ENCODE measurements at places on chromosomes 6 and 20.

- no peak for DNase-seq
Measured at GRCh38 chr20:1929460-1929859, 34.3 kb downstream of the SIRPA start.

GRCh38 chr20:584161-584970 is 25.7 kb downstream of the TCF15 start:
- DNase-seq = no peak

DNA sequence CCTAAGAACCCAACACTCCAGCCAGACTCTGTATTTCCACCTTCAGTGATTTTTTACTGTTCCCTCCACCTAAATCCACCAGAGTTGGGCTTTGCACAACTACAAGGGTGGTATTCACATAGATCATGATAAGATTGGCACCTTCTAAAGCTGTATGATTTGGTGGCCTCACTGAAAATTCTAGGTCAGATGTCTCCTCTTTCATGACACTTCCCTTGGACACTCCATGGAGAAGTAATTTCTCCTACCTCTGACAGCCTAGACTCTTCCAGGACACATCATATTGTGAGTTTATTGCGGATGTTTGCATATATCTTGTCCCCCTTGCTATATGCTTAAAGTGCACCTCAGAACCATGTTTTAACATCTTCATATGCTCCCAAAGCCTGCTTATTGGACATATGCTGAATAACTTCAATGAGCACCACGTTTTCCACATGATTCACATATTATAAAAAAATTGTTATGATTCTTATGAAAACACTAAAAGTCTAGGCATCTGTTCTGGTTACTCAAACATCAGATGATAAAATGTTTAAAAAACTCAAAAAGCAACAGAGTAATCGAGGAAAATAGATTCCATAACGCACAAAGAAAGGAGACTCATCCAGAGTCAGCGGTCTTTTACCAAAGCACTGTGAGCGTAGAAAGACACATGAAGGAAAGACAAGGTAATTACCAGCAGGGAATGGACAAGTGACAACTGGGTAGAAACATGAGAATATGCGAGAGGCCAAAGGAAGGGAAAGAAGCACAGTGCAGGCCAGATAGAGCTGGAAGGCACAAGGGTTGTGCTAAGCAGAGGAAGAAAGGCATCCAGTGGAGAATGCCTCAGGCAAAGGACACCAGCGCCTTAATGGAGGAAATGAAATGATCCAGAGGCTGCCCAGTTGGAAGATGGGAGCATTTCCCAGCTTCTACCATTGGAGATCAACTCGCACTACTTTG is 46.5 kb downstream of the KIF16B start:
- no peak for DNase-seq

DNA sequence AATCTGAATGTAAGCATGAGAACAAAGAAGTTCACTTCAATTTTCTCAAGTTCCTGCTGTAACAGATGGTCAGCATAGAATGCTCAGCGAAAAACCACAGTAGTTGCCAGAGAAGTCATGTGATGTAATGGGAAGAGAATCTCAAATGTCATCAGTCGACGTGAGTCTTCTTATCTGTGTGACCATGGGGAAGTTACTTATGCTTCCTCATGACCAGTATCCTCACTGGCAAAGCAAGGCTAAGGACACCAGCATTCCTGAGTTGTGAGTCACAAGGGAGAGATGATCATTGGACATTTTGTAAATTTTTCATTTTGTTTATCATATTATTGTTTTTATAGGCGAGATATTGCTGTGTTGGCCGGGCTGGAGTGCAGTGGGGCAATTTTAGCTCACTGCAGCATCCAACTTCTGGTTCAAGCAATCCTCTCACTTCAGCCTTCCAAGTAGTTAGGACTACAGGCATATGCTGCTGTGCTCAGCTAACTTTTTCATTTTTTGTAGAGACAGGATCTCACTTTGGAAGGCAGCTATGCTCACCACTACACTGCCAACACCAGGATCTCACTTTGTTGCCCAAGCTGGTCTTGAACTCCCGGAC is 21.9 kb downstream of the SGK1 start:
- DNase-seq = no peak

DNA sequence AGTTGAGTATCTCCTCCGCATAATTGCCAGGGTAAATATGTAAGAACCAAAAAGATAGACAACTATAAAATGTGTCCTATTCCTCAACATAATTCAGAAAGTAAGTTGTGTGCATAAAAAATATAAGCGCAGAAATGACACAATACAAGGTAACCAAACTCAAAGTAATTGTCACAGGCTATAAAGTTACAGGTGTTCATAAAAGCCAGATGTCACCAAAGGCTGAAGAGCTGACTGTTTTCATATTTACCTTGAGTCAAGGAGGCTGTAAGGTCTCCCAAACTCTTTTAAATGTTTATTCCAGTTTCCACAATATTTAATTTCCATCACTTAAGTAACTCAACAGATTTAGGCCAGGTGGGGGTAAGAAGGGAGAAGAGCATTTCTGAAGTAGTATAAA is 192.2 kb upstream of the MARCKS start:
- no peak for DNase-seq

DNA sequence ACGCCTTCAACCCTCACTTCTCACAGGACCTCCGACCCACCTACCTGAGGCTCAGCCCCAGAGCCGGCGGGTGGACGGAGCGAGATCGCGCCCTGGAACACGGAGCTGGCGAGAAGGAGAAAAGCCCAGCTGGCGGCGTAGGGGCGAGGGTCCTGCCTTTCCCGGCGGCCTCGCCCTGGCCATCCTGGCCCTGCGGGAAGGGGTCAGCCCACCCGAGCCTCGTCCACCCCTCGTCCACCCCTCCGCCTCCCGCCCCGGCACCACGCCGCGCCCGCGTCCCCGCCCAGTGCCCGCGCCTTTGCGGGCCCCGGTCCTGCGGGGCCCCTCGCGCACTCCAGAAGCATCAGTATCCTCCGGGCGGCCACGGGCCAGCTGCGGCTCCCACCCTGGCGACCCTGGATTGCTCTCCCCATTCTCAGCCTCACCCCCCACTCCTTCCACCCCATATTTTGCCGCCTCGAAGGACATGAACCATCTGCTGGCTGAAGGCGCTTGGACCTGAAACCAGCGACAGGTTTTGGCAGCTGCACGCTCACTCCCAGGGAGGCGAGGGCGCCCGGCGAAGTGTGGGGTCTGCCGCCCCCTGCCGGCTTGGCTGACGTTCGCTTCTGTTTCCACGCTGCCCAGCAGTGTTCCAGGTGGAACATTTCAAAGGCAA is 65.1 kb downstream of the PLG start:
- DNase-seq = peak; percentile 96

DNA sequence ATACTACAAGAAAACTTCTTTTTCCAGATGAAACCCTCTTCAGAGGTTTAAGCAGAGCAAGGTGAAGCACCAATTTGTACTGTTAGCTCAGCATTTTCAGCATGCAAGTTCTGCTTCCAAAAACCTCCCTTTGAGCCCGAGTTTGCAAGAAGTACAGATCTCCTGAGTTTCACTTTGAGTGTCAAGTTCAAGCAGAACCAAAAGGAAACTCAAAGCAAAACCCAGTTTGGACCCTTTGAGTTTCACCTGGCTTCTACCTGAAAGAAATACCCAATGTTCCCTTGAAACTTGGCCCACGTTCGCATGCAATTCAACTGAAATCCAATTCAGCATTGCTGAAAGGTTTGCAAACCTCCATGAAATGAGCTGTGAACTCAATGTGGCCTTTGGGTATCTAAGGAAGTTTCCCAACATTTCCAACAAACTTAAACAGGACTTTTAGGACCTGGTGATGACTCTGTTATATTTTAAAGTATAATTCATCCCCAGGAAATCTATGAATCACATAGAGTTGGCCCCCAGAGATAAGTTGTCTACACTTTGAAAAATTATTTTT is 62.9 kb upstream of the HBS1L start:
- DNase-seq = no peak

- no peak for DNase-seq
Measured at GRCh38 chr6:9492790-9493189, 922.1 kb downstream of the TFAP2A start.

- no peak for DNase-seq
Measured at GRCh38 chr6:149112976-149113375, 204.5 kb upstream of the TAB2 start.

- no peak for DNase-seq
Measured at GRCh38 chr6:105015482-105015881, 58.6 kb downstream of the LIN28B start.

- no peak for DNase-seq
Measured at GRCh38 chr6:137933696-137934095, 66.6 kb downstream of the TNFAIP3 start.

DNA sequence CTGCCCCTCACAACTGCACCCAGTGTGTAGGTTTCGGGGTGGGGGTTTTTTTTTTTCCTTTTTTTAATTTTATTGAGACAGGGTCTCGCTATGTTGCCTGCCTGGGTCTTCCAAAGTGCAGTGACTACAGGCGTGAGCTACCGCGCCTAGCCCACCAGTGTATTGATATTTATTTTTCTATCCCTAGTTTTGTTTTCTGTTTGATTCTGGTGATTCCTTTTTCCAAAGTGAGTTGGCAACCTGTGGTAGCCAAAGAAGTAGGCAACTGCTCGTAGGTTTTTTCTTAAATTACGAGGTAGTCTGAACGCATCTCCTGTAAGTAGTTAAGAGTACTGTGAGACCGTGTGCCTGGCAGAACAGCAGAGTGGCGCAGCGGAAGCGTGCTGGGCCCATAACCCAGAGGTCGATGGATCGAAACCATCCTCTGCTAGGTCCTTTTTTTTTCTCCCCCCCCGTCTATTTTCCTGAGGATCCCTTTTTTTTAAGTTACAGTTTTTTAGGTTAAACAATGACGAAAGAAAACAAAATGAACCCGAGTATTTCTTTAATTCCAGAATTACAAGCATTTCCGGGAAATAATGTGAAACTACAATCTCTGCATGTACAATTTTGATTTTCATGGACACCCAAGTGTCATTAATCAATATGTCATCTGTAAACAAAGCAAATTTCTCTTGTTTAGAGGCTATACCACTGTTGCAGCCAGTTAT is 78.7 kb upstream of the BTN3A2 start:
- DNase-seq = peak; percentile 90

DNA sequence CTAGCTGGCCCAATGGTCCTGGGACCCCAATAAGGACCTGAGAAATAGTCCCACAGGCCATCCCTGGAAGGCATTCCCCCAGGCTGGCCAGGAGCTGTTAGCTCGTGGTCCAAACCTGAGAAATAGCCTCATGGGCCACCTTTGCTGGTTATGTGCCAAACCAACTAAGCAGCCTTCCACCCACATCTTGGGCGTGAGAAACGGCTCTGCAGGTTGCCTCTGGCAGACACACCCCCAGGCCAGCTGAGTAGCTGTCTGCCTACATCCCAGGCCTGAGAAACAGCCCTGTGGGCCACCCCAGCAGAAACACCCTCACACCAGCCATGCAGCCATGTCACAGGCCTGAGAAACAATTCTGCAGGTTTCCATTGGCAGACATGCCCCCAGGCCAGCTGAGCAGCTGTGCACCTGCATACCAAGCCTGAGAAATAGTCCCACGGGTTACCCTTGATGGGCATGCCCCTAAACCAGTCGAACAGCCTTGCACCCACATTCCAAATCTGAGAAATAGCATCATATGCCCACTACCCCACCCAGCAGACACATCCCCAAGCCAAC is 567.8 kb upstream of the ID4 start:
- DNase-seq = no peak

DNA sequence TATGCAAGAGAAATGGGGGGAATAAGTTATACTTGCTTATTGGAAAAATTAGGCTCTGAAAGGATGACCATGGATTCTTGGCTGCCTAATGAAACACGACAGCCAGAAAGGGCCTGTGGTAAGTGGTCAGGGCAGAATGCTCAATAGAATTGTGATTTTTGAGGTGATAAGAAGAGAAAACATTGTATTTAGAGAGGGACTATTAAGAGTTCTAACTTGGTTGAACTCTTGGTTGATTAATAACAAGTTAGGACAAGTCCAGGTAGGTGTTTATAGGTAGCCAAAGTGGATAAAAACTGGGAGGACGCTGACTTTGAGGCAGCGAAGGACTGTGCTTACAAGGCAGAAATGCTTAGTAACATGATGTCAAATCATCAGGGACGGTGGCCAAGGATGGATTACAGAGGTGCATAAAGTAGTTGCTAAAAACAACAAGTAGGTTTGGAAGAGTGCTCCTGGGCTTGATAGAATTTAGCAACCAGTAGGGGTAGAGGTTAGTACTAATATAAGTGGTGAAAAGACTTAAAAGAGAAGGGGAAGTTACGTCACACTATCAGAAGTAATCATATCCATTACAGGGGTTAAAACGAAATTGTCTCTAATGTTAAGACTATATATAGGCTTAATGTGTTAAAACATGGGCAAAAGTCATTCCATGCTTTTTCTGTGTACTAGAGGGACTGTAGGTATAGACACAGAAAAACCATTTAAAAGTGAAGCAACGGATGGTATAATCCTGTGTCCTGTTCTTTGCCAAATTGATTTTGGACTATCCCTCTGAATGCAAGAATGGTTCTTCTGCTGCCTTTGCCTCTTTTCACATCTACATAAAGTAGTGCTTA is 98.6 kb downstream of the EYA4 start:
- DNase-seq = no peak

DNA sequence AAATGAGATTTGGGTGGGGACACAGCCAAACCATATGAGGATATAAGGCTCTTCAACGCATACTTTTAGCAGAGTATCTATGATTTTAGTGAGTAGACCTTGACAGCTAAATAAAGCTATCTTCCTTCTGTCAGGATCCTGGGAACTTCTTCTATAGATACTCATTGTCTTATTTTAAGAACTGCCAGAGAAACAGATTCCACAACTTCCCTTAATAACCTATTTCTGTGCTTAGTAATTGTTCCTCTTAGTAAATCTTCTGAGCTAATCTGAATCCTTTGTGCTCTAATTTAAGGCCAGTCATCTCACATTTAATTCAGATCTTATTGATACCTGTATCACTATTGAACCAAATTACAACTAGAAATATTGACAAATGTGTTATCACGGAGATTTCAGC is 64.0 kb upstream of the CEP85L start:
- DNase-seq = no peak

- no peak for DNase-seq
Measured at GRCh38 chr6:132571774-132572173, 1.7 kb downstream of the TAAR6 start.

- DNase-seq = no peak
Measured at GRCh38 chr6:150749091-150749670, 116.3 kb upstream of the MTHFD1L start.

DNA sequence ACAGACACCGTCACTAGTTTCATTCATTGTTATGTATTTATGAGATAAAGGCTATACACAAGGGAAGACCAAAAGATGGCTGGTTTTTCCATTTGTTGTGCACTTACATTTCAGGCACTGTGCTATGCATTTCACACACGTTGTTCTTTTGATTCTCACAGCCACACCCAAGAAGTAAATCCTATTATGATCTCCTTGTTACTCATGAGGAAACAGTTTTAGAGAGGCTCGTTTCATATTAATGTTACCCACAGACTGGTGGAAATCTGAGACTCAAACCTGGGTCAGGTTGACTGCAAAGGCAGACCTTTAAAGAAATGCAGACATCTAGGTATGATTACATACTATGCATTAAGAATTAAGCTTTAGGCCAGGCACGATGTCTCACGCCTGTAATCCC is 34.9 kb downstream of the SHLD1 start:
- no peak for DNase-seq

GRCh38 chr6:3356824-3357420 is 98.2 kb downstream of the PSMG4 start:
- no peak for DNase-seq

GRCh38 chr6:15389084-15389764 is 143.4 kb downstream of the JARID2 start:
- no peak for DNase-seq

- no peak for DNase-seq
Measured at GRCh38 chr6:38571721-38572120, 68.0 kb downstream of the BTBD9 start.

GRCh38 chr6:4319981-4320683 is 184.8 kb upstream of the ECI2 start:
- DNase-seq = no peak

Data from kidney (tissue), 22 donors.